ENCODE measurements at places on chromosomes 11 and 22.

DNA sequence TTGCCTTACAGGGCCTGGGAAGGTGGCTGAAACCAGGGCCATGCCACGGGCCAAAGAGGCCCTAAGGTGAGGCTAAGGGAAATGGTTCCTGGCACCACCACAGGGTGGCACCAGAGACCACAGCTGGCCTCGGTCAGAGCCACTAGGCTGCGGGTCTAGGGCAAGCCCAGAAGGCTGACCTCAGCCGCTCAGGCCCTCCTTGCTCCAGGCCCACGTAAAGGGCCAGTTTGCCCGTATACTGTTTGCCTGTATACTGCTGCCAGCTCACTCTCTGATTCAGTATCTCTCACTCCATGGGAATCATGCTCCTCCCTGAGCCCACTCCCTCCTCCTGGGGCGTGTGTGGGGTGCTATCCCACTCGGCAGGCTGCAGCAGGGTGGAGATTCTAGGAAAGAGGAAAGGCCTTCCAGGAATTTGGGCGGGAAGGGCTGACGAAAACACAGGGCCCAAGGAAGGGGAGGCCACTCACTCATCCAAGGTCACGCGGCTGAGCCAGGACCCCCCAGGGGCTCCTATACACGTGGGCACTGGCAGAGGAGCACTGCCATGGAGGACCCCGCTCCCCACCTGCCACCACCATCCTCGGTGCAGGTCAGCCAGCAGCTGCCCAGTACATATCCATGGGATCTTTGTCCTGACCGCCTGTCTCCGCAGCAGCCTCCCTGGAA lies 62.4 kb downstream of the NECTIN1 start:
- DNase-seq = peak; percentile 39

- DNase-seq = peak; percentile 86
These were observed at the start of the genes RIBC2 and SMC1B for GRCh38 chr22:45413368-45414211. Gene RIBC2, plus strand, starts transcription at chr22:45413693. Its CDS starts 194 bp downstream, at chr22:45413887. Gene SMC1B, minus strand, starts transcription at chr22:45413599. Its CDS starts 32 bp downstream, at chr22:45413567.

DNA sequence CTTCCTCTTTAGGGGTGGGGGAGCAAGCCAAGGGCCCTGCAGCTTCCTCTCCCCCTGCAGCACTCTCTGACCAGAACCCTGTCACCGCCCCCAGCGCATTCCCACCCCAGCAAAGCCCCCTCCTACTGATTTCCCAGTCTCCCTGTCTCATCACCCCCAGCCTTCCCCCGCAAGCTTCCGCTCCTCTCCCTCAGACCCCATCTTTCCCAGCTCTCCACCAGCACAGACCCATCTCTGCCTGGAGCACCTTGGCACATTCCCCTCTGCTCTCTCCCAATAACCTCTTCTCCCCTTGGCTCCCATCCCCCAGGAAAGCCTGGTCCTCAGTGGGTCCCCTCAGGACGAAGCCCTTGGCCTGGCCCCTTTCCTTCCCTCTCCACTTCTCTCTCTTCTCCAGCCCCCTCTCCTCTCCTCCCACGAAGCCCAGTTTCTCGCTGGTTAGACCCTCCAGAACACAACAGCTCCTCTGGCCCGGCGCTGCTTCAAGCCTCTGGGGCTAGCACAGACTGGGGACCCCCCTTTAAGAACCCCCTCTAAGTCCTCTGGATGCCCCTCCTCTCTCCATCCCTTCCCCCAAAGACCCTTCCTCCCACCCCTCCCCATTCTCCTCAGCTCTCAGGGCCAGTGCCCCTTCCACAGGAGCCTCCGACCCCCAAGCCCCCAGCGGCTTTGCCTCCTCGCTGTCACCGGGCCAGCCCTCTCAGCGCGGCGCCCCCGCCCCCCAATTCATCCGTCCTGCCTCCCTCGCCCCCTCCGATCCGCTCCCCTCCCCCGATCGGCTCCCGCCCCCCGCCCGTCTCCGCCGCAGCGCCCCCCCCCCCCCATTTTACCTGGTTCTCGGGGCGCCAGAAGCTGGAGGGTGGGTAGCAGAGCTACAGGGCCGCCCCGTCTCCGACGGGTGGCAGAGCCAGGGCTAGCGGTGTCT lies 594 bp downstream of the NRXN2 start:
- DNase-seq = no peak

DNA sequence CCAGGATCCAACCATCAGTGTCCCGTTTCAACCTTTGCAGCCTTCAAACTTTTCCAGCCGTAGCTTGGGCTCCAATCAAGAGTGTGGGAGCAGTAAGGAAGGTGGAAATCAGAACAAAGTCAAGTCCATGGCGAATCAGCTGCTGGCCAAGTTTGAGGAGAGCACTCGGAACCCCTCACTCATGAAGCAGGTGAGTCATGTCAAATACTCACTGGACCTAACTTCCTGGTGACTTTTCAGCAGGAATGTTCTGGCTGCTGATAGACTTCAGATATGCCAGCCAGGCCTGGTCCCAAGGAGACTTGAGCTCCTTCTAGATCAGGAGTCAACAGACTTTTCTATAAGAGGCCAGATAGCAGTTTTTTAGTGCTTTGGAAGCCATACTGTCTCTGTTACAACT lies 129.0 kb downstream of the MICAL2 start:
- no peak for DNase-seq

DNA sequence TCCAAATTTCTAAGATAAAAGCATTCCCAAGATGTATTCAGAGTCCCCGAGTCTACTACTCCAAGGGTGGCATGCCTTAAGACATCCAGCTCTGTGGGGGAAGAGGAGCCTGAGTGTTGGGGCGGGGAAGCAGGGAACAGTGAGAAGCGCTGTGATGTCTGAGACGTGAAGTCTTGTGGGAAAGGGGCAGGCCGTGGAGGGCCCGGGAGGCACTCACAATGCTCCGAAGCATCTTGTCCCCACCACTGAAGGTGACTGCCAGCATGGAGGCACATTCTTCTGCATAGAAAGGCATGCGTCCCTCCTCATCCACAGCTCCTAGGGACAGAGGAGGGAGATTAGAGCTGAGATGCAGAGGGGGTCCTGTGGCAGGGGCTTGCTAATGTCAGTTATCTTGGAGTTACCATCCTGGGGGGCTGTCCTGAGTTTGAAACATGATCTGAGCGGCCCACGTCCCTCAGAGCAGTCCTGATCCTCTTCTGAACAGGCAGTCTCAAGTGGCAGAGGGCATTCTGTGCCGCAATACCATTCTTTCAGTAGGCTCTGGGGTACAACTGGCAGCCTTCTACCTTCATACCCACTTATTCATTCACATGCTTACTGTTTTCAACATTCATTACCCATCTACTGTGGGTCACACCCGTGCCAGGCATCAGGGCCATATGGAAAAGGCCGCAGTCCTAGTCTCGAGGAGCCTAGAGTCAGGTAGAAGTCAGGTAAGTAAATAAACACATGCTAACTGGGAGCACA lies 8.7 kb downstream of the PCSK7 start:
- no peak for DNase-seq

DNA sequence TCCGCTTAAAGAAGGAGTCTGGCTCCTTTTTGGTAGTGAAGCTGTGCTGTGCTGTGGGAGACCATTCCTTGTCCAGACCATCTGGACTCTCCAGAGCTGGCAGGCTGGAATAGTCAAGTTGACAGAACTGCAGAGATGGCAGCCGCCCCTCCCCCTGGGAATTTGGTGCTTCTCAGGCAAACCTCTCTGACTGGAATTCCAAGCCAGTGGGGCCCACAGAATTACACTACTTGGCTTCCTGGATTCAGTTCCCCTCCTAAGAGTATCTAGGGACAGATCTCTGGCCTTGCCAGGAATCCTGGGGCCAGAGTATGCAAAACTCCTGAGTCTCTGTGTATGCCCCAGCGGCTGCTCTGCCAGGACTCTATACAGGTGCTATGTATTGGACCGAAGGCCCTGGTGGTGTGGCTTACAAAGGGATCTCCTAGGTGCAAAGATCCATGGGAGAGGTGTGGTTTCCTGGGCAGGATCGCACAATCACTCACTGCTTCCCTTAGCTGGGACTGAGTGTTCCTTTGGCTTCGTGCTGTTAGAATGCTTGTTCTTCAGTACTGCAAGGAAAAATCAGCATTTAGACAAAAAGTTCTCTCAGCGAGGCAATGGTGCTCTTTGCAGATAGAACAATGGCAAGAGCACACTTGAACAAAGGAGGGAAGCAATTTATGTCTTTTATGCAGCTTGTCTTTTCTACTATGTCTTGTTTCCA lies 86.8 kb downstream of the PRMT3 start:
- DNase-seq = no peak

- no peak for DNase-seq
These were observed 7.0 kb upstream of the SYN3 start for GRCh38 chr22:33065230-33065629.

- DNase-seq = no peak
These were observed 34.4 kb upstream of the ZBED5 start for GRCh38 chr11:10892250-10892649.
